ENCODE measurements at places on chromosomes 5 and 9. TPM values are rescaled to one million over a fixed set of nuclear protein-coding genes. Genes with fewer than 3 reads are reported as not detected.

- DNase-seq = no peak
Measured at GRCh38 chr5:1278656-1279442, 16.0 kb downstream of the TERT start.

GRCh38 chr5:171432583-171433351 is 13.3 kb downstream of the FGF18 start:
- no peak for DNase-seq

DNA sequence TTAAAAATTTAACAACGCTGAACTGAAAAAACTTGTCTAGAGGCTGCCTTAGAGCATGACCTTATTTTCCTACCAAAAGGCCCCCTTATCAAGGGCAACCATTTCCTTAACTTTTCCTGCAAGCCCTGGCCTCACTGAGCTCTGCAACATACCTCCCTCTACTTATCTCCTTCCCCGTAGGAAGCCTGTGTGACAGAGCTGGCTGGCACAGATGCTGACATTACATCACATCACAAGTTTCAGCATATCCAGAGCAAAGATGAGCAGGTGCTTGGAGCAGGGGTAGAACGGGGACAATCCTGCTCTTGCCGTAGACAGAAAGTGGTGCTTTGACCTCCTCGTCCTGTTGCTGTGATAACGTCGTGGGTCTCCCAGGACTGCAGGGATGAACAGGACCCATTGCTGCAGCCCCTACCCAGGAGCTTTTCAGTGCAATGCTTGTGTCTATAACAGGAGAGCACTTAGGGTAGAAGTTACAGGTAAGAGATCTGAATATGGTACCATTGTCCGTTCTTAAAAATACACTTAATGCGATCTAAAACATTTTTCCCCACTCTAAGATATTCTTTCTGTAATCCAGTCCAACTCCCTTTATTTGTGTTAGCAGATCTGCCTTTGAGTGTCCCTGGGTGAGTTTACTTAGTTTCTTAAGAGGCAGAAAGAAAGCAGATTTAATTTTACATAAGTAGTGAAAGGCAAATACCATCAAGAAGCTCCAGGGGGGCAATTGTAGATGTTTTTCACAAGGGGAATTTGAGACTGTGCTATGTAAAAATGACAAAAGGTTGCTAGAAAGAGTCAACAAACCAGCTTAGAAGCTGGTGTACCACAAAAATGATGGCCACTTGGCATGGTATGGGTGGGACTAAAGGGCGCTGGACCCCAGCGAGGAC is 101.9 kb upstream of the EFNA5 start:
- DNase-seq = no peak

- no peak for DNase-seq
Measured at GRCh38 chr5:41413074-41413473, 97.3 kb downstream of the PLCXD3 start.

- DNase-seq = no peak
Measured at GRCh38 chr5:114118511-114118910, 243.4 kb upstream of the KCNN2 start.

Gene PCDHA12
- 10.6 TPM for total RNA-seq

Gene HTR4
- not detected for total RNA-seq

Gene MEIKIN
- not detected for total RNA-seq

Gene PLPP7
- total RNA-seq = 3.4 TPM

Gene RNF183
- total RNA-seq = not detected

Gene SLC6A3
- total RNA-seq = 0.46 TPM

Gene GABRP
- 3.7 TPM for total RNA-seq

All from H1 (cell line).